ENCODE measurements at places on chromosomes 7 and 10. TPM values are rescaled to one million over a fixed set of nuclear protein-coding genes. Genes with fewer than 3 reads are reported as not detected.

- no peak for DNase-seq
Measured at GRCh38 chr10:104707602-104708459, 66.7 kb downstream of the SORCS3 start.

- no peak for DNase-seq
Measured at GRCh38 chr10:131980761-131981428, 828 bp downstream of the BNIP3 start.

The WDR86 gene
- polyA plus RNA-seq: 38.8 TPM

DNA sequence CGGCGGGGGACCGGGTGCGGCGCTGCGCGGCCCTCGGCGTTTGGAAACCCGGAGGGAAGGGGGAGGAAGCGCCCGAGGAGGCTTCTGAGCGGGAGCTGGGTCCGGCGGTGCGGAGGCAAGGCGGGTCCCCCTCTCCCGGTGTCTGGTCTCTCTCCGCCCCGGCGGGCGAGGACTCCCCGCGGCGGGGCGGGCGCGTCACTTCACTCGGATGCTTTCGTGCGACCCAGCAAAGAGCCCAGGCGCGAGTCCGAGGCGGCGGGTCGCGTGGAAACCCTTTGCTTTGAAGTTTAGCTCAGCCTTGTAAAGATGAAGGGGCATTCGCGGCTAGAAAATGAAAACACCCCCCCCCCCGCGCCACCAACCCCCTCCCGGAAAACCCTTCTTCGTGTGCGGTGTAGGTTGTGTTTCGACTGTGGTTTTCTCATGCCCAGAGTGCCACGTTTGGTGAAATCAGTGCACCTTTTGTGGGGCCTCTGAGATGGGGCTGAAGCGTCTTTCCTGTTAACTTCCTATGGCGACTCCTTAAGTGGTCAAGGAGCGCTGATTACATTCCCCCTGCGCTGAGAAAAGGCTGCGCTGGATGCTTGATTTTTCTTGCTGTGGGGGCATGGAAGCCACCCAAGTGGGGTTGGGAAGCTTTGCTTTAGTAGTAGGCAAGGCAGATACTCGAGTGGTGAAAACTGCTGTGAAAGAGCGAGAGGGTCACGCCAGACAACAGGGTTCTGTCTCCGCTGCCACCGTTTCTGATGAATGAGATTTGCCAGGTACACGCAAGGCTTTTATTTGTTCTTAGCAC is 876 bp downstream of the GNAI1 start:
- DNase-seq: peak; percentile 54

DNA sequence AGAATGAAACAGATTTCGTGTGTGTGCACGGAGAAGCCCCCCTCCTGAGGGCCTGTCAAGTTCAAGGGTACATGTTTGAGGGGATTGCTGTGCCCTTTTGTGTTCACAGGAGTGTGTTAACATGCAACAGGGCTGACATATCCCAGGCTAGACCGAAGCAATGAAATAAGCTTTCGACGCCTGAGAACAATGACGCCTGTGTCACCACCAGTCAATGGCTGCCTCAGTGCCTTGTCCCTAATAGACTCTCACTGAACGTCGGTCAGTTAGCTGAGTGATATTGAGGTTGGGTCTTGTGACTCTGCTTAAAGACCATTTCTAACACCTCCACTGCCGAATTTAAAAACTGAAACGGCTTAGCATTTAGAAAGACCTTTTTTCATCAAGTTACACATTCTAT is 175.2 kb upstream of the TCF7L2 start:
- DNase-seq: no peak

GRCh38 chr10:72011468-72011867 is 47.3 kb downstream of the CHST3 start:
- no peak for DNase-seq

GRCh38 chr7:30965883-30966282 is 2.1 kb downstream of the GHRHR start:
- no peak for DNase-seq

GRCh38 chr7:129889133-129889844 is 63.5 kb downstream of the UBE2H start:
- DNase-seq: no peak

GRCh38 chr7:134186027-134186426 is 58.9 kb downstream of the LRGUK start:
- DNase-seq: no peak

GRCh38 chr7:18978108-18978495 is 139.3 kb downstream of the TWIST1 start:
- DNase-seq: no peak

The PLAC9 gene
- 14.6 TPM for polyA plus RNA-seq

DNA sequence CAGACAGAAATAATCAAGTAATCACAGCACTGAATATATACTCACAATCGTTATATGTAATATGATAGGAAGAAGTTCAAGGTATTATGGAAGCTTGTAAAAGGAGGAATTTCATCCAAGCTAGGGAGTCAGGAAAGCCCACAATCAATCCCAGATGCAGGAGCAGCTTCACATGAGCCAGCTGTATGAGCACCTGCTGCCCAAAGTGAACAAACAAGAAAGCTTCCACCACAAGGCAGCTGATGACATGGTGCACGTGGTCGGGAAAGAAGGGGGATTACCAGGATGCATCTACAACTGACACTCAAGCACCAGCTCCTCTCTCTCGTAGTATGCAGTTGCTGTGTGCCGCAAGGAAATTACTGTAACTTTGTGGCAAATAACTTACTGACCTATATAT is 225.2 kb downstream of the XPNPEP1 start:
- DNase-seq: no peak

The CALHM2 gene
- 10.3 TPM for polyA plus RNA-seq

The RET gene
- 16.7 TPM for polyA plus RNA-seq

GRCh38 chr7:39269034-39269433 is 291.3 kb downstream of the POU6F2 start:
- no peak for DNase-seq

The RPEL1 gene
- 0.18 TPM for polyA plus RNA-seq

GRCh38 chr10:100100651-100101184 is 19.0 kb upstream of the CPN1 start:
- DNase-seq: no peak

DNA sequence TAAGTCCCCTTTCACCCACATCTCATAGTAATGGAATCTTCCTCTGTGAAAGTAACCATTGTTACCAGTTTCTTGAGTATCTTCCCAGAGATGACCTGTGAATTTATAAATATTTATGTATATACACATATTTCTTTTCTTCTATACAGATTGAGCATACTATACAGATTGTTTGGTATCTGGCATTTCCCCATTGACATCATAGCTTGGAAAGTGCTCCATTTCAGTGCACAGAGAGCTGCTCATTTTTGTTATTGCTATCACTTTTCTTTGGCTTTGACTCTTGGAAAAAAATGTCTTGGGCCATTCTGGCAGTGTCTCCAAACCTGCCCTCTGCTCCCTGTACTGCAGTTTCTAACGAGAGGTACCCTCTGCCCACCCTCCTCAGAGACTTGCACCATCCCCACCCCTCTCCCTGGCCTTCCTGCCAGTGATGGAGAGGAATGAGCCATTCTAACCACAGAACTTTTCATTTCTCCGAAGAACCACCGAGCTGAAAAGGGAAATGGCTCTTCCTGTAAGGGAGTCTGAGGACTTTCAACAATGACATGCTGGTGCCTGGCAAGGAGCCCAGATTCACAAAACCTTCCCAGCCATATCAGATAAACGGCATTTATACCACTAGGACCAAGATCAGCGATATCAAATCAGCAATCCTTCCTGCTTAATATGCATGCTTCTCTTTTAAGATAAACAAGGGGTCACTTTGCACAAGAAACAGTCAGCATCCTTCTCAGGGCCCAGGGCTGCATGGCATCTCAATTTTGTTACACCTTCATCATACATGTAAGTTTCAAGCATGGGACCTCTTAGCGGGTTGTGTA is 19.7 kb upstream of the CCSER2 start:
- no peak for DNase-seq

DNA sequence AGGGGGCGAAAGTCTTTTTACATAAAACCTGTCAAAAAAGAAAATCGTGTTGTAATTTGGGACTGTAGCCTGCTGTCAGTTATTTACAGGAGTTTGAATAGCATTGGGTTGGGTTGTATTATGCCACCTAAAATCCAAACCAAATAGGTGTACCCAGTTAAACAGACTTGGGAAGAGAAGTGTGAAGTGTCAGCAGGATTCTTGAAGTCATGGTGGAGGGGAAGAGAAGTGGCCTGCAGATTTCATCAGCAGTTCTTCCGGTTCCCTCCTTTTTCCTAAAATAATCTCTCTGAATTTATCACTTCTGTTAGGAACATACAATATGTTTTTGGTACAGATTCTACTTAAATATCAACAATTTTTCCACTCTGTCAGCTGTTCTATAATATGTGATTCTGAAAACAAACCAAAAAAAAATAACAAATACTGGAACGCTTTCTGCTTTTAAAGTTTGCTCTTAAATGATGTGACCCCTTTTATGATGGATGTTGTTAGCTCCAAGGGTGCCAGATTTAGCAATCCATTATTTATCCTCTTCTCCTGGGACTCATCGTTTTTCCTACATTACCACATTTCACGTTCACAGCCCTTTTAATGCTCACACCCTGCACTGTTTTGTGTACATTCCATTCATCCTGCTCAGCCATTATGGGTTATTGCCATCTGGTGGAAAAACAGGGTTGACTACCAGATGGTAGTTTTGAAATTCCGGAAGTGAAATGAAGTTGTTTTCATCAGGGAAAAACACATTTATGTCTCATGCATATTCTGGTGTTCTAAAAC is 18.7 kb upstream of the ARHGAP12 start:
- peak; percentile 44 for DNase-seq

GRCh38 chr10:51937308-51938140 is 238.1 kb upstream of the CSTF2T start:
- DNase-seq: no peak

- no peak for DNase-seq
Measured at GRCh38 chr7:23474829-23475575, 4.7 kb upstream of the IGF2BP3 start.

The EPHB4 gene
- 85.3 TPM for polyA plus RNA-seq

GRCh38 chr7:2853147-2853546 is 9.0 kb upstream of the GNA12 start:
- no peak for DNase-seq

The STRIP2 gene
- 5.7 TPM for polyA plus RNA-seq

The TEX47 gene
- not detected for polyA plus RNA-seq

DNA sequence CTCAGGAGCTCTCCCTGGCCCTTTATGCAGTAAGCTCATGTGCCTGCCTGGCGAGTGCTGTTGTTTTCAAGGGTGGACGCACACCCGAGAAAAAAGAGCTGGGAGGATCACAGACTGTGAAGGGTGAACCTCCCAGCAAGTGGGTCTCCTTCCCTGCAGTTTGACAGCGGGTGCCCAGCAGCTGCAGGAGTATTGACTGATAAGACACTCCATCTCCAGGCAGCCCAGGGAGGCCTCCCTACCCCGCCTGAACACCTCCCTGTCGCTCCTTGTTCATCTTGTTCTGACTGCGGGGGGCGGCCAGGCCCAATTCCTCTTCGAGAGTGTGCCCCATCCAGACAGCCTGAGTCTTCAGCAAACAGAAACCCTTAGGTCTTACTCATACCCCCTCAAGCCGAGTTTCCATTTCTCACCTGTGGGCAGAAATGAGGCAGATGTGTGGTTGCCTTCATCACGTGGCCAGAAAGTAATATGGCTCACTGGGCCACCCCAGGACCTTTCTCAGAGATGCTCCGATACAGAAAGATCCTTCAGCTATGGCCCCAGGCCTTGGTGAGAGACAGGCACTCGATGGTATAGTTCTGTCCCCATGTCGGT is 17.2 kb downstream of the MDH2 start:
- DNase-seq: no peak

GRCh38 chr10:71700731-71701368 is 18.7 kb downstream of the C10orf105 start:
- DNase-seq: no peak

- peak; percentile 3 for DNase-seq
Measured at GRCh38 chr10:26799342-26799741, 61.4 kb downstream of the ABI1 start.

DNA sequence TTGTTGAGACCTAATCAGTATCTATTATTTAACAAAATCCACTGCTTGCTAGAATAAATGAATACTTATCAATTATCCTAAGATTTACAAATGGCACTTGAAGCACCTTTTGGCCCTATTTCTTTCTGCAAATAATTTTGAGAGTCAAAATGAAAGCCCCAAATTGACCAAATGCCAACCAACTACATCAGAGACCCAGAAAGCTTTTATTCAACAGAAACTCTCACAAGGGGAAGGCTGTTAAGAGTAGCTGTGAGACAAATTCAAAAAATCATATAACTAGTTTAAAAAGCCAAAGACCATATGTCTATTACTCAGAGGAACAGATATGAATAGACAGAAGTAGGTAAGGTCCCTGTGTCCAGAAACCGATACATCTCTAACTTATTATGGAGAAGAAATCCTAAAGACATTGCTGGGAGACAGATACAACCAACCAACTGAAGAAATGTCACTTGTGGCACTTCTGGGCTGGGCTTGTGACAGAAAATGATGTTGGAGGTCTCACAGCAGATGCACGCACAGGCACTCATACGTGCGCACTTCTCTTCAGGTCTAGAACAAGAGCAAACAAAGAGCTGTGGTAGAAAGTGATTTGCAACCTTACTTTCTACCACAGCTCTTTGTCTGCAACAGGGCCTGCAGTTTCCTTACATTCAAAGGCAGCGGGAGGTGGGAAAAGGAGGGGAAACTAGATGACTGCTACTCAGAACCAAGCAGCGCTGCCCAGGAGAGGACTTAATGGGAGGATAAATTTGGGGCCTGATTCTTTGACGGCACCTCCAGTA is 58.6 kb upstream of the KCNIP2 start:
- DNase-seq: no peak

The HOGA1 gene
- 49.0 TPM for polyA plus RNA-seq

GRCh38 chr10:6537770-6538169 is 42.3 kb downstream of the PRKCQ start:
- no peak for DNase-seq

DNA sequence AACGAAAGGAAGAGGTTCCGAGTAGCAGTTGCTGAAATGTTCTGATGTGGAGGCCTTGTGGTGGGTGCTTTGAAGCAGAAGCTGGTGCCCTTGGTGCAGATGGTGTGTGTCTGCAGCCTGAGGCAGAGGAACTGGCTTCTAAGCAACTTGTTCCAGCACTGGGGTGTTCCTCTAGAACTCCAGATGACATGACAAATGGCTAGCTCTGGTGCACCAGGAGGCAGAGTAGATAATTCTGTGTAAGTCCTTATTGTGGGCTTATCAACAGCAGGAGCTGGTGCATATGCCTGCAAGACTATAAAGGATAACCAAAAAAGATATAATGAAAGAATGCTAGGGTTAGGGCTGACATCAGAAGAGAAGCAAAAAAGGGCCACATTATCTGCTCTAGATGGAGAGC is 76.5 kb downstream of the ARL5B start:
- no peak for DNase-seq

DNA sequence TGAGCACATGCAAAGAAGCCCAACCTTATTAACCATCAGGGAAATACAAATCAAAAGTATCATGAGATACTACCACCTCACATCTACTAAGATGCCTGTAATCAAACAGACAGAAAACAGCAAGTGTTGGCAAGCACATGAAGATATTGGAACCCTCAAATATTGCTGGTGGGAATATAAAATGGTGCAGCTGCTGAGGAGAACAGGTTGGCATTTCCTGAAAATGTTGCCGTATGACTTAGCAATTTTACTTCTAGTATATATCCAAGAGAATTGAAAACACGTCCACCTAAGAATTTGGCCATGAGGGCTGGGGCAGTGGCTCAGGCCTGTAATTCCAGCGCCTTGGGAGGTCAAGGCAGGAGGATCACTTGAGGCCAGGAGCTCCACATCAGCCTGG is 39.4 kb upstream of the TNRC18 start:
- DNase-seq: no peak

The TDRD1 gene
- polyA plus RNA-seq: 0.05 TPM

- no peak for DNase-seq
Measured at GRCh38 chr7:34026481-34027190, 121.3 kb downstream of the BMPER start.

The PLEKHS1 gene
- polyA plus RNA-seq: 0.38 TPM
